ENCODE measurements at places on chromosomes 2 and 18. TPM values are rescaled to one million over a fixed set of nuclear protein-coding genes. Genes with fewer than 3 reads are reported as not detected.

The CDH20 gene
- total RNA-seq, result not detected

The SERPINB7 gene
- total RNA-seq, result 1.9 TPM

The DSC1 gene
- not detected for total RNA-seq

The DSG4 gene
- total RNA-seq, result not detected

The RAD51AP2 gene
- total RNA-seq, result not detected

The ZNF521 gene
- not detected for total RNA-seq

The KLHL29 gene
- total RNA-seq, result 3.2 TPM

The SKOR2 gene
- total RNA-seq, result not detected

The TXNL4A gene
- 157 TPM for total RNA-seq

The BCL2 gene
- total RNA-seq, result 0.73 TPM

The GATA6 gene
- 2.9 TPM for total RNA-seq

The SIX2 gene
- 0.27 TPM for total RNA-seq

The SPDYA gene
- 0.14 TPM for total RNA-seq

The COBLL1 gene
- total RNA-seq, result 4.0 TPM

The PAX3 gene
- not detected for total RNA-seq

The DSG3 gene
- 0.02 TPM for total RNA-seq

The MAP3K19 gene
- total RNA-seq, result not detected

The GNAL gene
- total RNA-seq, result 6.2 TPM
